ENCODE measurements at places on chromosomes 3 and 15. TPM values are rescaled to one million over a fixed set of nuclear protein-coding genes. Genes with fewer than 3 reads are reported as not detected.
A peak's percentile ranks its signal among the peaks of the same experiment; 100 is the strongest.

Gene LRTM1
- not detected for total RNA-seq

Gene CCR8
- total RNA-seq: not detected

Gene AHSG
- total RNA-seq: not detected

Gene CHRM5
- not detected for total RNA-seq

GRCh38 chr3:111311709-111312235 is 230.2 kb upstream of the CD96 start:
- peak; percentile 80 for DNase-seq

GRCh38 chr3:42300013-42300412 is 34.0 kb upstream of the CCK start:
- peak; percentile 22 for DNase-seq

- DNase-seq: no peak
Observed at GRCh38 chr3:10377148-10377725, 56.3 kb upstream of the SEC13 start.

DNA sequence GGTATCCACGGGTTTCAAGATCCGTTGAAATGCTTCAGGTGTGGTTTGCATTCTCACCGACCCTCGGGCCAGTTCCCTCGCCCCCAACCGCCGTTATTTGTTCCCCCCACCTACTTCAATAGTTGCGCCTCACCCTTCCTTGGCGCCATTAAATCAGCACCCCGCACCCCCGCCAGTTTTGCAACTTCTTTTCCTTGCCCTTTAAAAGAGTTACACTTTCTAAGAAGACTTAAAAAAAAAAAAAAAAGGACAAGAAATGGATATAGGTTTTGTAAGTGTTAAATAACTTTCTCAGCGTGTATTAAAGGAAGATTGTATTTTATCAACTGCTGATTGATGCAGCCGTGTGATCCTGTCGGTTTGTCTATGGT is 87.2 kb downstream of the NR2F2 start:
- DNase-seq: no peak
